Activated CD8-positive, alpha-beta memory T cell treated with anti-CD3 and anti-CD28 coated beads for 1 hour (primary cell): ENCODE measurements at places on chromosomes 7 and 10.

GRCh38 chr7:25665903-25666670 is 437.8 kb upstream of the NPVF start:
- DNase-seq = no peak

DNA sequence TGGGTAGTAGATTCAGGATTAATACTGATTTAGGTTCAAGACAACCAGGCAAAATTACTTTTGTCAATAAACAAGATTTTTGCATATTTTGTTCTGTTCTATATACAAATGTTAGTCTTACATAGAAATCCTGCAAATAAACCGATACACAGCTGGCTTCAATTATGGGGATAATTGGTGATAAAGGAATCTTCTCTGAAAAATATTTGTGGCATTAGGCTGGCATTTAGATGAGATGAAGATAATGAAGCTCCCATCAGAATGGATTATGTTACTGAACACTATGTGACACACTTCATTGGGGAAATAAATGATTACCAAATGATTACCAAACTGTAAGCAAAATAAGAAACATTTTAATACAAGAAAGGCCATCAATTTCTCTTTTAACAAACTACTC is 65.8 kb downstream of the NT5C2 start:
- no peak for DNase-seq

GRCh38 chr10:94010886-94011285 is 17.2 kb downstream of the PLCE1 start:
- no peak for DNase-seq

- no peak for DNase-seq
Measured at GRCh38 chr10:79285315-79286197, 61.7 kb upstream of the PPIF start.

- DNase-seq = no peak
Measured at GRCh38 chr10:121735263-121735662, 137.0 kb upstream of the FGFR2 start.

DNA sequence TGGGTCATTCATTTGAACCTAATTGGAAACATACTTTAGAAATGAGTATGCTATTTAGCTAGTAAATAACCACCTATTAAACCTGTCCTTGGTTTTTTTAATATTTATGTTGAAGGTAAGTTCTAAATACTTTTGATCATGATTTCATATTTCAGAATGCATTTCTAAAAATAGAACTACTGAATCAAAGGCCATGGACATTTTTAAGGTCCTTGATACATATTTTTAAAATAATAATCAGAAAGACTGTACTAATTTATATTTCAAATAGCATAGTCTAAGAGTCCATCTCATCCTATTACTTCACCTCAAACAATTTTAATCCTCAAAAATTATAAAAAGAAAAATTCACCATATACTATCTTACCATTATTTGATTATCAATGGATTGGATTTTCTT is 102.1 kb upstream of the AKR1E2 start:
- no peak for DNase-seq

DNA sequence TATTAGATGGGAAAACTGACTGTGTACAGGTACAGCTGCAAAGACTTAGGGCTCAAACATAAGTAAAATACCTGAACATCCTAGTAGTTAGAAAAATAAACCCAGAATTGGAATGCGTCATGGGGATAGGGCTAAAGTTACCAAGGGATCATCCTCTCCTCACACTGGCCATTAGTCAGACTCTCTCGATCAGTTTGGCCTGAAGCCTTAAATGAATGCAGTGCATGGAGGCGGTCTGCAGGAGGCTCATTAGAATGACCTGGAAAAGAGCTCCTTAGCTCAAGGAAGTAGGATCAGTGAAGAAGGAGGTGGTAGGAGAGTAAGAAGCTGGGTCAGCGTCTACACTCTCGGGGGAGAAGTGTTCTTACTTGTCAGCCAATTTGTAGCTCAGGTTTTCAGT is 35.3 kb downstream of the DENND2A start:
- DNase-seq = no peak

DNA sequence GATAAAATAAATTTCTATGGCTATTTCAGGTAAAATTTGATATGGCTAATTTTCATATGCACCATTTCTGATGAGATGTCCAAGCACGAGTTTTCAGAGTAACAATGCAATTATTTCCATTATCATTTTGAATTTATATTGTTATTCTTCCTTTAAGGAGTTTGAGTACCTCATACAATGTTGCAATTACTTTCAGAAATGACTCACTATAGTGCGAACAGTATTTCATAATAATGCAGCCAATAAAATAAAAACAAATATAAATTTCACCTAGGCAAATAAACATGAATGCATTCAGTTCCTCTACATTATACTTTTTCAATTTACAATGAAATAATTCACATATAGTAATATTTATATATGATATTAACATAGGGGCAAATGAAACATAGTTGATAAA is 78.8 kb upstream of the LRRN3 start:
- no peak for DNase-seq

DNA sequence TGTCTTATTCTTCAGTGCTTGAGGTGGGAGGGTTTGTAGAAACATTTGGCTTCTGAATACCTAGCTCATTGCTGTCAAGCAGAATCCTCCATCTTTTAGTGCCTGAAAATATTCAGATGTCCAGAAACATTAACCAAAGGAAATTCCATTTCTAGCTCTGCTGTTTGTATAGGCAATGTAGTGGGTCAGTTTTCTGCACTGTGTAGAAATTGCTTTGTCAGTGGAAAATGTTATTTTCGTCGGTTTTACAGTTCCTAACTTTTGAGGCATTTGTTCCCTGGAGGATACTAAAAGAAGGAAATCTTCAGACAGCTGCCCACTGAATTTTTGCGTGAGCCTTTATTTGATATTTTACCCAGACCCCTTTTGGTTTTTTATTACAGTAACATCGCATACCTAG is 143.4 kb downstream of the TPST1 start:
- no peak for DNase-seq

DNA sequence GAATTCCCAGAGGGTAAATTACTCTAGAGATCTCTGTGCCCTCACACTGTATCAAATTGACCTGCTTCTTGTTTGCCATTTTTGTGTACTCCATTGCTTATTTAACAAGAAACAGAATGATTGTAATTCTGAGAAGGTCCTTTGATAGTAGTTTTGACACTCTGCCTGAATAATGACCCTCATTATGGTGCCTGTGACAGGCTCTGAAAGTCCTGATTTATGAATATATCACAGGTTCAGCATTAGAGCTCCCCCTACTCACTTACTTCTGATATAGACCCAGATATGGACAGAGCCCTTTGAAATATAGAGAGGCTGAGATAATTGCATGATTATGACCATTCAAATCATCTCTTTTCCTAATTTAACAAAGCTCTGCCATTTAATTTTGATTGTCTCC is 465.2 kb downstream of the MDFIC start:
- DNase-seq = no peak

GRCh38 chr7:2140216-2141020 is 92.3 kb downstream of the MAD1L1 start:
- DNase-seq = no peak
